Left colon (tissue), 2 donors: ENCODE measurements at places on chromosomes 1 and 21. TPM values are rescaled to one million over a fixed set of nuclear protein-coding genes. Genes with fewer than 3 reads are reported as not detected.
A peak's percentile ranks its signal among the peaks of the same experiment; 100 is the strongest.

GRCh38 chr1:201724039-201724765 is 104.8 kb upstream of the IPO9 start:
- DNase-seq = no peak

TFAP2E gene
- total RNA-seq = 1.1 TPM

- DNase-seq = no peak
These were observed 857.0 kb downstream of the LTN1 start for GRCh38 chr21:28135646-28136045.

PLA2G2F gene
- not detected for total RNA-seq

- DNase-seq = no peak
These were observed 63.1 kb downstream of the TOR1AIP2 start for GRCh38 chr1:179814546-179814838.

- DNase-seq = no peak
These were observed at the start of gene HCRTR1 for GRCh38 chr1:31617218-31617915. Gene HCRTR1 (plus strand): TSS chr1:31617689. CDS start chr1:31619193, 1,504 bp downstream.

C2CD4D gene
- total RNA-seq = 0.81 TPM

PLA2G2C gene
- total RNA-seq = not detected

DNA sequence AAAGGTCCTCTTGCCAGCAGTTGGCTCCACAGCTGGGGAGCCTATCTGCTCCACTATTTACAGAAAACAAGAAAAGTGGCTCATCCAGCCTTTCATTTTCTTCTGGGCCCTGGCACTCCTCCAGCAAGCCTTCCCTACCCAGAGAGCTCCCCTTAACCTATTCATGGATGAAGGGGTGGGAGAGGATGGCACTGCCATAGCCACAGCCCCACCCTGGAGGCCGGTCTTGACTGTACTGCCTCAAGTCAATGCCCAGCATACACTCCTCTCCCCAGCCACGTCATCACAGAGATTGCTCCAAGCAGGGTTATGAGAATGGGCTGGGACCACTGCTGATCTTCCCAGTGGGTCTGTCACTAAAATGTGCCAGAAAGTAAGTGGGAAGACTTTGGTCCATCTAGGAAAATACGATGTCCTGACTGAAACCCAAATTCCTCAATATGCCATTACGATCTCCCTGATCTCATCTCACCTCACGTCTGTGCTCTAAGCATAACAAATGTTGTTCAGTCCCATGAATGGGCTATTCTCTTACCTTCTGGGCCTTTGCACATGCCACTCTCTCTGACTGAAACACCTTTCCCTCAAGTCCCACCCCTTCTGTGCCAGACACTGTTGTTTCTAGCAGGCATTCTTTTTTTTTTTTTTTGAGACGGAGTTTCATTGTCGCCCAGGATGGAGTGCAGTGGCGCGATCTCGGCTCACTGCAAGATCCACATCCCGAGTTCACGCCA is 21.4 kb upstream of the PTAFR start:
- DNase-seq = no peak

DNA sequence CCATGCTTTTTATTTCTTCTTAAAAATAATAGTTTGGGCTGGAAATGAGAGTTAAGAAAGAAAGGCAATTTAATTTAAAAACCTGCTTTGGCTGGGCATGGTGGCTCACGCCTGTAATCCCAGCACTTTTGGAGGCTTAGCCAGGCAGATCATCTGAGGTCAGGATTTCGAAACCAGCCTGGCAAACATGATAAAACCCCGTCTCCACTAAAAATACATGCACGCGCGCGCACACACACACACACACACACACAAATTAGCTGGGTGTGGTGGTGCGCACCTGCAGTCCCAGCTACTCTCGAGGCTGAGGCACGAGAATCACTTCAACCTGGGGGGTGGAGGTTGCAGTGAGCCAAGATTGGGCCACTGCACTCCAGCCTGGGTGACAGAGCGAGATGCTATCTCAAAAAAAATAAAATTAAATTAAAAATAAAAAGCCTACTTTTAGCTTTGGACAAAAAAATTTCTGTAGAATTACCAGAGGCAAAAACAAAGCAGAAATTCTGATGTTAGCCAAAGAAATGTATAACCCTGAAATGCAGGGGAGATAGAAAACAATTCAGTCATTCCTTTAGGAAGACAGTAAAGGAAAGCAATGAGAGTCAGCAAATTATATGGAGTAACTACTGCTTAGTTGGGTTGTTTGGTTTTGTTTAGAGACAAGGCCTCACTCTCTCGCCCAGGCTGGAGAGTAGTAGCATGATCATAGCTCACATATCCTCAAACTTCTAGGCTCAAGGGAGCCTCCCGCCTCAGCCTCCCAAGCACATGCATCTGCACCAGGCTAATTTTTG is 15.7 kb upstream of the IPP start:
- no peak for DNase-seq

GRCh38 chr1:174060090-174060489 is 37.9 kb upstream of the RC3H1 start:
- no peak for DNase-seq

- DNase-seq = no peak
These were observed 28.4 kb downstream of the CLIC4 start for GRCh38 chr1:24773618-24774017.

GRCh38 chr1:57443004-57443403 is 19.1 kb upstream of the DAB1 start:
- no peak for DNase-seq

EFCAB14 gene
- total RNA-seq = 138 TPM

- no peak for DNase-seq
These were observed 45.6 kb downstream of the XCL2 start for GRCh38 chr1:168498159-168498631.

GRCh38 chr1:117093870-117094621 is 27.5 kb downstream of the TRIM45 start:
- DNase-seq = no peak

GRCh38 chr1:228152097-228152917 is 2.6 kb downstream of the GJC2 start:
- no peak for DNase-seq

TFF1 gene
- total RNA-seq = 208 TPM

- no peak for DNase-seq
These were observed 48.1 kb upstream of the ENAH start for GRCh38 chr1:225700889-225701465.

NAXE gene
- total RNA-seq = 87.7 TPM

GRCh38 chr1:43134640-43135039 is 37.5 kb downstream of the EBNA1BP2 start:
- DNase-seq = no peak

GRCh38 chr1:203320591-203321272 is 15.4 kb downstream of the BTG2 start:
- peak; percentile 80 for DNase-seq

GRCh38 chr1:88608139-88608943 is 75.7 kb upstream of the PKN2 start:
- no peak for DNase-seq

SPRR2A gene
- not detected for total RNA-seq

DNA sequence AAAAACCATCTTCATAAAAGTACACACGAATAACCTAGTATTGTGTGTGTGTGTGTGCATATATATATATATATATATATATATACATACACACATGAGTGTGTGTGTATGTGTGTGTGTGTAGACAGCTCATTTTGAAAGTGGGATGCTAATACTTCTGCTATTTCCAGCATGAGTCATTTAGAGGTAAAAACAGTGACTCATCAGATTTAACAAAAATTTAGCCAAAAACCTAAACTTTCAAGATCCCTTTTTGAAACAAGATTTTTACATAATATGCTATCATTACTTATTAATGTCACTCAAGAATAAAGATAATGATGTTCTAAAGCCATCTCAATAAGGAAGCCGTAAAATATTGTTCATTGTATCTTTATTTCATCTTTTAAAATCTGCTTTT is 35.6 kb upstream of the ADGRL4 start:
- no peak for DNase-seq

DNA sequence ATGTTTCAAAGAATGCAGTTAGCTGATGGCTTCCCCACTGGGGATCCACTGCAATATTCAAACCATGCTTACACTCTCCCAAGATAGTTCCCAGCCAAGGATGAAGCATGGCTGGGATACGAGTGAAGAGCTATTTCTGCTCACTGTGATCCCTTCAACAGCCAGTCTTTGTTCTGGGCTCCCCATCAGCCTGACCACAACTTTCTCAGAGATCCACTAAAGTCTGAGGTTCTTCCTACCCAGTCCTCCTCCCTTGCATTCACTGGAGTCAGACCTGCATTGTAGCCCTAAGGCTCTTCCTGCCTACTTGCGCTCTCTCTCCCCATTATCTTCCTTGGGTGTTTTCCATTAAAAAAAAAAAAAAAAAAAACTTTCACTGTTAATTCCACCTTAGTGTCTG is 101.4 kb downstream of the TTLL7 start:
- no peak for DNase-seq

OR2L5 gene
- not detected for total RNA-seq

DNA sequence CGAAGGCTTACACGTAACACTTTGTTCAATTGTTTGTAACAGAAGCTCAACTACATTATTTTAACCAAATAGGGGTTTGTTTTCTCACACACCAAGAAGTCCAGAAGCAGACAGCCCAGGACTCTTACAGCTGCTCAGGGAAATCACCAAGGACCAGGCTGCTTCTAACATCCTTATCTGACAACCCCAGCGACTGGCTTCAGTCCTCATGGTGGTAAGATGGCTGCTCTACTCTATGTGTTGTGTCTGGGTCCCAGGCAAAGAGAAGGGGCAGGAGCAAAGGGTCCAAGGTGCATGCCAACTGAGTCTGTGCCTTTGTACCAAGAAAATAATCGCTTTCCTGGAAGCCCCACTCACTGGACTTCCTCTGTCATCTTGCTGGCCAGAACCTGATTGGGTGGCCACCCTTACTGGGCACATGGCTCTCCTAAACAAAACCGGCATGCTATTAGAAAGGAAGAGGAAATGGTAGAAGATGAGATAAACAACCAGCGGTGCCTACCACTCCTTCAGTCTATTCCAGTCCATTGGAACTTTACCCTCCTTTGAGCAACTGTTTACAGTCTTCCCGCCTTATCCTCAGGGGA is 34.1 kb upstream of the LRRC8D start:
- DNase-seq = no peak

DNA sequence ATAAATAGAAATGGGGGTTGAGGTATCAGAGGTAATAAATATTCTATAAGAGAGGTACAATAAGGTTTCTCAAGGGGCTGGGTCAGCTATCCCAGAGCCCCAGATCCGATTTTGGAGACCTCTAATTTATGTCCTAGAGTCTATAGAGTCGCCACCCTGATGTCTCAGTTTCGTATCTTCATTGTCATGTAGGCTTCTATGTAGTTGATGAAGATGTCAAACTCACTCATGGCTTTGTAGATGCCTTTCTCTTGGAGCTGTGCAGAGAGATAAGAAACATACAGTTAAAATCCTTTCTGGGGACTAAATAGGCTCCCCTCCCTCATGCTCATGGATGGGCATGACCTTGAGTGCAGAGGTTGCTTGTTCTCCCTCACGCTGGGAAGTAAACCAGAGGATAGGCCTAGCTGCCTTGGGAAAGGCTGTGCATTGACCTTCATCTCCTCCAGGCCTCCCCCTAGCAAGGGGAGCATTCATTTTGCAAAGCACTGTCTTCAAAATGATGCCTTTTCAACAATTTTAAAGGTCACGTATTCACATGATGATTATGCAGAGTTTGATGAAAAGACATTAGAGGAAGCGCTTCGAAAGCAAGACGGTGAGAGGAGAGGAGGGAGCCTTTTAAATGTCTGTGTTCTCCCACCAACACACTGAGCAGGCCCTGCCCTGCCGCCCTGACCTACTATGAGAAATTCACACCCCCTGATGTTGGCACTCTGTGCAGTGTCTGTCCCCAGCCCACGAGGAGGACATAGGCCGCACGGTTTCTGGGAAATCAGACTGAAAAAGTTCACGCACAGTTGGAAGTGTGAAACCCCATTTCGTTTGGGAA is 1.9 kb upstream of the IL19 start:
- no peak for DNase-seq

GRCh38 chr1:55594701-55595100 is 379.5 kb upstream of the USP24 start:
- no peak for DNase-seq

- no peak for DNase-seq
These were observed 5.1 kb downstream of the TNFRSF8 start for GRCh38 chr1:12067900-12068821.

- no peak for DNase-seq
These were observed 114.8 kb downstream of the HMCN1 start for GRCh38 chr1:185849014-185849413.

DNA sequence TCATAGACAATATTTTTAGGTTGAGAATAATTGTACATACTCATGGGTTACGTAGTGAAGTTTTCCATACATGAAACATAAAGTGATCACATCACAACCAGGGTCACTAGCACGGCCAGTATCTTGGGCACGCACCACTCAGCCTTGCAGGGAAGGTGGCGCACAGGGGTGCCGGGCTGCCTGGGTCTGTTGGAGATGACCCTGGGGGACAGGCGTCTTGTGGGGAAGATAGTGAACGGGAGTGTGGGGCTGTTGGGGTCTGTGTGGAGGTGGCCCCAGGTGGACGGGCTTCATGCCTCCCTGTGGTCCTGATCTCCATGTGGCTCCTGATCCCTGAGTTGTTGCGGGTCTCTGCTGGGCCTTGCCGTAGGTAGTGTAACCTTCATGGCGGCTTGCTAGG is 38.3 kb upstream of the PRSS38 start:
- DNase-seq = no peak

DNA sequence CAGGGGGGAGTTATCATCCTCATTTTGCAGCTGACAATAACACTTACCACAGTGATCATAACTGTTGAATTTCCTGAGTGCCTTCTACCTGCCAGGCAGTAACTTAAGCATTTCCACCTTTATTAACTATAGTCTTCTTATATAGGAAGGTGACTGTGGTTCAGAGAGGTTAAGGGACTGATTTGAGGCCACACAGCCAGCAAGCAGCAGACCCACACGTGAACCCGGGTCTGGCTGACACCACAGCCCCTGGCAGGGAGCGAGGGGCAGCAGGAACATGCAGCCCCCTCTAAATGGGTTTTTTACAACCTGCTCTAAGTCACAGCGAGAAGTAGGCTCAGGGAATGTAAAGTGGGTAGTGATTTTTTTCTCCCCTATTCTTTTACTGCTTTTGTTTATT is 248.2 kb downstream of the KAZN start:
- no peak for DNase-seq

PEA15 gene
- 42.4 TPM for total RNA-seq

GRCh38 chr1:68497358-68497698 is 446 bp upstream of the DEPDC1 start:
- DNase-seq = no peak

ADCY10 gene
- total RNA-seq = 0.64 TPM

INKA2 gene
- total RNA-seq = 3.2 TPM
